ENCODE measurements at places on chromosomes 12 and 14.

DNA sequence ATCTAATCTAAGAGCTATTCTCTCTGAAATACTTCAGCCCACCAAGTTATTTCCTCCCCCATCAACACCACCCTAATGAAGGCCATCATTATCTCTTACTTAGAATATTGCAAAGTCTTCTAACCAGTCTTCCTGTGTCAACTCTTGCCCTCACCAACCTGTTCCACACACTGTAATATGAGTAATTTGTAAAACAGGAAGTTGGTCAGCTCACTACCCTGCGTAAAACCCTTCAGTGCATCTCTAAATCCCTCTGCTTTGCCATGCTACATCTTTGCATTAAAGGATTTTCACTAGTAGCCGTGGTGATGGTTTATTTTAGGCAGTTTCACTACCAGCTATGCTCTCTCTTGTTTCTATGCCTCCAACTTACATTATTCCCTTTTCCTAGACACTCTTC is 70.0 kb downstream of the KIF21A start:
- peak; percentile 28 for DNase-seq

DNA sequence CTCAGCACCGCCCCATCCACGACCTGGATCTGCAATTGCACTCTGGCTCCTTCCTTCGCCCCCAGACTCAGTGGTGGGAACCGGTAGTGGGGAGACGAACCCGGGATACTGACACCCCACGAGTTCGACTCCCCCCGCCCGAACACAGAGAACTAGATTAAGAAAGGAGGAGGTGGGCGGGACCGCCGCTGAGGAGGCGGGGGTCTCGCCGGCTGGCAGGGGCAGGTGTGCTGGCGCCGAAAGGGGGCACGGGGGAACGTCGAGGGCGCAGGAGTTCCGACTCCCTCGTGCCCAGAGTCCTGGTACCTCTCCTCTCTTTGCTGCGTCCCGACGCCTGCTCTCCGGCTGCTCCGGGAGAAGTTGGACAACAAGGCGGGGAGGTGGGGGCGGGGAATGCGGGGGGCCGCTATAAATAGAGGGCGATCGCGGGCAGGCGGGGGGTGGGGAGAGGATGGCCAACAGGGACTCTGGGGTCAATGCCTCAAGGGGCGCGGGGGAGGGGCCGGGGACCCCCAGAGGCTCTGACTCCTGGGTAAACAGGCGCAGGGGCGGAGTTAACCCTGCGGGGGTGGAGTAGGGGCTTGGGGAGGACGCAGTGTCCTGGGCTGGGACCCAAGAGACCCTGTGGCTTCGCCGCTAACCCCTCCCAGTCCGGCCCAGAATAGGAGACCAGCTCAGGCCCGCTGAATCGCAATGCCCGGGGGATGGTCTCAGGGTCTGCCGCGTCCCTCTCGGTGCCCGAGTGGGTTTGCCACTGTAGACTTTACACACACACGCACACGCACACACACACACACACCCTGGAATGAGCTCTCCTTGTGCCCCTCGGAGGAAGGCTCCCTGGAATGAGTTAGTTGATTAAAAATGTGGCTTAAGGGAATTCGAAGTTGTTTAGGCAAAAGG is 761 bp upstream of the NDRG2 start:
- no peak for DNase-seq

- DNase-seq, result no peak
These were observed 269.2 kb upstream of the PRKD1 start for GRCh38 chr14:30196861-30197260.

- DNase-seq, result no peak
These were observed 16.2 kb downstream of the KLRF2 start for GRCh38 chr12:9897535-9897934.

Measured in RPMI8226 (cell line).